NCI-H2171 (cell line): ENCODE measurements at places on chromosomes 4 and X.

GRCh38 chr4:71186257-71186565 is 152.6 kb upstream of the SLC4A4 start:
- DNase-seq, result no peak

GRCh38 chr4:81490403-81491160 is 18.9 kb upstream of the RASGEF1B start:
- DNase-seq, result no peak

DNA sequence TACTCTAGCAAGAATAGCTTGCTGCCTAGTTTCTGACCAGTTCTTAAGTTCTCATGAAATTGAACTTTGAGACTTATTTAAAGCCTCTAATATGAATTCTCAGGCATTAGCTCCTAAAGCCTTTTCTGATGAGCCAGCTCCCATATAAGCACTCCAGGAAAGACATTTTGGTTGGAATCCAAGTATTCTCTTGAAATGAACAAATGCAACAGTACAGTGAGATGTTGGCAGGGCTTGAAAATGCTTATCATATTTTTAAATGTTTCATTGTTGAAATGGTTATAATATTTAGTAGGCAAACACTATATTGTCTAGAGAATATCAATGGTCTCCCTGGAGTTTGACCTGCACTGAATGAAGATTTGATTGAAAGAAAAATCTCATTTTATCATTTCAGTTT is 240.3 kb downstream of the ANK2 start:
- no peak for DNase-seq

DNA sequence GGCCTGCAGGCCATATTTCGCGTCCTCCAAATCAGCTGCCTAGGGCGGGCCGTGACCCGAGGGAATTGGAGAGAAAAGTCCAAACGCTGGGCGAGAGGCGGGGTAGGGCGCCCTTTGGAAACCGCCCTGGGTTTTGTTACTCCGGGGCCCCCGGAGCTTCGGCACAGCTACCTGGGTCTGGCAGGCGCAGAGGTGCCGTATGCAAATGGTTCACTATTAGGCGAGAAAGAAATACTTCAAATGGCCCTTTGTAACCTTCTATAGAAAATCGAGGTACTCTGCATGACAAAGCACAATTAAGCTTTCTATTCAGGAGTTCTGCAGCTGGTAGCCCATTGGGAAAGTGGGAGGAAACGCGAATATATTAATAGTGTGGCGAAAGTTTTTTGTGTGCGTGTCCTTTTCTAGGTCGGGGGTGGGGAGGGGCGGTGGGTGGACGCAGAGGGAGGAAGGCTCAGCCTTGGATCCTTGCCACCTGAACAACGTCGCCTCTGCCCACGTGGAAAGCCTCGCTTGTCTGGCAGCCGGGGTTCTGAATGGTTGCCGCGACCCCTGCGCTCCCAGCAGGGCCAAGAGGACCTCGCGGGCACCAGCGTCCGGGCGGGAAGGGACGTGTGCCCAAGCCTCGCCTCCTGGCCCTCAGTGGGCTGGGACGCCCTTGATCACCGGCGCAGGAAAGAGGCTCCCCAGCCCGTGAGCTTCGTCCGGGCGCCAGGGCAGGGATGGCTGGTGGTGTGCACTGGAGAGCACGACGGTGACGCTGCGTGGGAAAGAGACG is 9.5 kb downstream of the GSX2 start:
- DNase-seq, result no peak

GRCh38 chr4:142700531-142700930 is 145.6 kb downstream of the INPP4B start:
- no peak for DNase-seq
